ENCODE measurements at places on chromosomes 7 and 10. TPM values are rescaled to one million over a fixed set of nuclear protein-coding genes. Genes with fewer than 3 reads are reported as not detected.

UCMA gene
- 4.1 TPM for total RNA-seq

AKR1D1 gene
- total RNA-seq = not detected

DNA sequence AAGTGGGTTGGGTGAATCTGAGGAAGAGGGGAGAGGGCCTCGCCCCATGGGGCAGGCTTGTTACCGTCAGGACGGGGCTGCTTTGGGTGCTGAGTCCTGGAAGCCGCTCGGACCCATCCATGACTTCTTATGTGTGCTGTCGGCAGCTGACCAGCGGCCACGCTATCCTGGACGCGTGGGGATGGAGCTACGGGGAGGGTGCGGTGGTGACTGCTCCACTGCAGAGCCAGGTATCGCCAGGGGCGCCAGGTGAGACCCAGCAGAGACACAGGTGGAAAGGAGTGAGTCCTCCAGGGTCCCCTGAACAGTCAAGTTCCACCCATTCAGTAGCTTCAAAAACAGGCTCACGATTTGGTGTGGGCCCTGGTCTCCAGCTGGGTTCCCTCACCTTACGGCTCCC, 10.6 kb upstream of the FAM20C start:
- peaks cover 7% of the 10 kb centered on the region for H3K4me1 ChIP-seq
- no peak overlapping the region for H3K27ac ChIP-seq
- no peaks in the 10 kb centered on the region for H3K27me3 ChIP-seq

- H3K27me3 ChIP-seq = no peaks in the 10 kb centered on the region
- no peak overlapping the region for H3K4me3 ChIP-seq
- peaks cover 1% of the 10 kb centered on the region for H3K4me1 ChIP-seq
- no peak overlapping the region for H3K27ac ChIP-seq
- peaks cover 4% of the 10 kb centered on the region for H3K36me3 ChIP-seq
These were observed 133.6 kb downstream of the GLI3 start for GRCh38 chr7:42103456-42103855.

- no peak overlapping the region for H3K27ac ChIP-seq
- DNase-seq = no peak
- peaks cover 5% of the 10 kb centered on the region for H3K36me3 ChIP-seq
These were observed 196.0 kb upstream of the IMMP2L start for GRCh38 chr7:111758332-111758731.

- H3K4me3 ChIP-seq = no peak overlapping the region
- peak; percentile 34 for DNase-seq
- no peak overlapping the region for H3K27ac ChIP-seq
- H3K4me1 ChIP-seq = no peaks in the 10 kb centered on the region
- no peaks in the 10 kb centered on the region for H3K27me3 ChIP-seq
These were observed 387.5 kb downstream of the CCSER2 start for GRCh38 chr10:84715911-84716310.

- no peak for DNase-seq
- H3K36me3 ChIP-seq = no peaks in the 10 kb centered on the region
- no peak overlapping the region for H3K4me3 ChIP-seq
- H3K27ac ChIP-seq = no peak overlapping the region
- H3K27me3 ChIP-seq = no peaks in the 10 kb centered on the region
These were observed 43.5 kb upstream of the NKX2-3 start for GRCh38 chr10:99489271-99489670.

DNA sequence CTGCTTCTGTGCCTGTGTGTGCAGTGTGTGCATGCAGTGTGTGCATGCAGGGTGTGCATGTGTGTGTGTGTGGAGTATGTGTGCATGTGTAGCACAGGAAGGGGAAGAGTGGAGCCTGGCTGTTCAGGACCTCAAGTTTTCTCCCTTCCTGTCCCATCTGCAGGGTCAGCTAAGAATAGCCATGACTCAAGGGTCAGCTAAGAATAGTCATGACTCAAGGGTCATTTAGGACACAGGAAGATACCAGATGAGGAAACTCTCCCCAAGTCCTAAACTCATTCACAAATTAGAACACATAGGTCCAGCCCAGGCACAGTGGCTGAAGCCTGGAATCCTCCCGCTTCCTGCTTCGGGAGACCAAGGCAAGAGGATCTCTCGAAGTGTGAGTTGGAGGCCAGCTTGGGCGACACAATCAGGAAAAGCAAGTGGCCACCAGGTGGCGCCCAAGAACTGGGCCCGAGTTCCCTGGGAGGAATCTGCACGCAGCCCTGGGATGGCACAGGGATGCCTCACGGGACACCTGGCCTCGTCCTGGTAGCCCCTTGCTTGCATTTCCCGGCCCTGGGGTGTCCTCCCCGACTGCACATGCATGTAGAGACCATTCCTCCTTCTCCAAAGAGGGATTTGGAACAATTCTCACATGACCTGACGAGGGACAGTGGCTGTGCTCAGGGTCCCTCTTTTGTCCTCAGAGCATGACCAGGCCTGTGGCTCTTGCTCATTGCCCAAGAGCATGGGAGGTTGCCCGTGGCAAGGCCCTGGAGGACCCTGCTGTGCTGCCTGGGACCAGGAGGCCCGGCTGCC, 21.4 kb upstream of the VOPP1 start:
- no peaks in the 10 kb centered on the region for H3K27me3 ChIP-seq
- DNase-seq = no peak
- H3K27ac ChIP-seq = no peak overlapping the region
- no peaks in the 10 kb centered on the region for H3K36me3 ChIP-seq
- H3K4me3 ChIP-seq = no peak overlapping the region
- H3K4me1 ChIP-seq = no peaks in the 10 kb centered on the region

All from H1 (cell line).